ENCODE measurements at places on chromosomes 6 and 20. TPM values are rescaled to one million over a fixed set of nuclear protein-coding genes. Genes with fewer than 3 reads are reported as not detected.

- no peak for DNase-seq
These were observed 151.8 kb upstream of the MYLIP start for GRCh38 chr6:15977050-15977449.

GRCh38 chr6:129455126-129455769 lies 254.7 kb downstream of the ARHGAP18 start:
- no peak for DNase-seq

- DNase-seq, result no peak
These were observed 11.9 kb downstream of the PCMT1 start for GRCh38 chr6:149761438-149761837.

- DNase-seq, result peak; percentile 96
These were observed 43.1 kb upstream of the TNFAIP3 start for GRCh38 chr6:137823826-137824555.

- DNase-seq, result no peak
These were observed 57.9 kb downstream of the HIVEP1 start for GRCh38 chr6:12069891-12070529.

Gene SLC4A11
- total RNA-seq, result 0.31 TPM

- DNase-seq, result peak; percentile 55
These were observed at the start of gene PERP for GRCh38 chr6:138107078-138107751. TSS of gene PERP (minus strand) at chr6:138107419. CDS start at chr6:138107340, 79 bp downstream.

Gene CAP2
- total RNA-seq, result not detected

Gene MDFI
- not detected for total RNA-seq

- DNase-seq, result no peak
These were observed 61.3 kb upstream of the PMEPA1 start for GRCh38 chr20:57770852-57771720.

Gene DNAH8
- total RNA-seq, result not detected

GRCh38 chr6:20954315-20954714 lies 420.1 kb downstream of the CDKAL1 start:
- DNase-seq, result no peak

Gene CNBD2
- total RNA-seq, result 20.5 TPM

DNA sequence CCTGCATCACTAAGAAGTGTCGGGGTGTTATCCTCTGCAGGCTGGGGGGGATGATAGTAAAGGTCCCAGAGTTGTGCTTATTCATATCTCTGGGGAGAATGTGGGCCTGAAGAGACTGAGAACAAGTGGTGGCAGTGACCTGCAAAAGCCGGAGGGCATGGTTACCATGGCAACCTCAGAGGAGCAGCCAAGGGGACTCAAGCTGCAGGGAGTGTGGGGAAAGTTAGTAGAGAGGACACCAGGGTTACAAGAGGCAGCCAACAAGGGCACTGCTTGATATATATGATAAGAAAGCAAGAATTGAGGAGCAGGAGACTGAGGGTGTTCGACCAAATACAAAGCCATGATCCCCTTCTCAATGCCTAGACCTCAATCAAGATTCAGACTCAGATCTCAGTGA lies 46.1 kb downstream of the HLA-F start:
- no peak for DNase-seq

- no peak for DNase-seq
These were observed 195.3 kb downstream of the MOXD1 start for GRCh38 chr6:132205946-132206345.

Gene NNAT
- not detected for total RNA-seq

DNA sequence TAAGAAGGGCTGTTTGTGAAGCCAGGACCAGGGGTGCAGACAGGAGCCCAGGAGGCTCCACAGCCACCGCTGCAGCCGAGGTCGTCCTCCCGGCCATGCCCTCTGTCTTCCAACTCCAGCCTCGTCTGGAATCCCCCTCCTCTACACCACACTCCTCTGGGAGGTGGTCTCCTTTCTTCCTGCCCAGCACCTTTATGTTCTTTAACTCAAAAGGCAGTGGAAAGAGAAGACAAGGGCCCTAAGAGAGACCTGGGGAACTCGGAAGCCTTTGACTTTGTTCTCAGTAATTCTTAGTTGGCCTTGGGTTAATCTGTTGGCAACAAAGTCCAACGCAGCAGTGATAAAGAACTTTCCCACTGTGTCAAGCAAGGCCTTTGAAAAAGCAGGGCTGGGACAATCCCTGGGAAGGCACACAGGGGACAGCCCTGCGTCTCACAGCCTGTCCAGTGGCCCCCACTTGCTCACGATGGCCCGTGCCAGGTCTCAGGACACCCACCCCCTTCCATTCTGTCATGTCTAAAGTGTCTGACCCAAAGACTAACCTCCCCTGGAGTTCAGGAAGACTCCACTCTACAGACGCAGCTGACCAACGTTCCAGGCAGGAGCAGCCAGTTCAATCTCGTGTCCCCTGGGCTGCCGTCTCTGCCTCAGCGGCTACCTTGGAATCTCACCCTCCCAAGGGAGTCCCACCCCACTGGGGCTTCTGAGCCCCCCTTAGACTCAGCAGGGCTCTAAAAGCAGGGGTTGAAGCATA lies 42.8 kb upstream of the FAM50B start:
- DNase-seq, result no peak

Gene CUTA
- total RNA-seq, result 186 TPM

GRCh38 chr6:24968783-24969182 lies 33.0 kb upstream of the RIPOR2 start:
- peak; percentile 38 for DNase-seq

DNA sequence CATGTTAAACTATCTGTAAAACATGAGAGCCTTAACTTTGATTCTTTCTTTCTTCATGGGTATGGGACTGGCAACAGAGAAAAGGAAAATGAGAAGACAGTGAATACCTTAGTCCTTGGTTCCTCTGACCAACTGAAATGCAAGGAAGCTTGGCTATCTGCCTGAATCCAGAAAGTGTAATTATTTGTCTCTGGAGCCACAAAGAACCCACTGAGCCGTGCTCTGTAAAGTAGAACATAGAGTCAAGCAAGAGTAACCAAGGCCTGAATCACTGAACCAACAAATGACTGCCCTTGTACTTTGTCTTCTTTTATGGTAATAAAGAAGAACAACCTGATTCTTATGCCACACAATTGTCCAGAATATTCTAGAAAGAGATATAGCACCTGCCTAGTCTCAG lies 27.6 kb downstream of the PKHD1 start:
- no peak for DNase-seq

Gene FARS2
- 15.3 TPM for total RNA-seq

DNA sequence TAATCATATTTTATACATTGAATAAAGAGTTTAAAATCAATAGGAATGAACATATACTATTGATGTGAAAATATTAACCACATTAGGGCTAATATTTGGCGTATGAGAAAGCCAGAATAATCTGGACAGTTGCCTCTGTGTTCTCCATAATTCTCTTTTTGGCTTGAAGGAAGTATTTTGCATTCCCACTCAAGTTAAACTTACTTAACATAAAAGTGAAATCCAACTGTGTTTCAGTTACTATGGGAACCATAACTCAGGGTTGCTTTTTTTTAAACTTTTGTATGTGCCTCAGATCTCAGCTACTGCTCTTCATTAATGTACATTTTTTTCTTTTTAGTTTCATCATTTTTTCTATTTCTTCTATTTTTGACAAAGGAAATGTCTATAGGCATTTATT lies 479.8 kb downstream of the NKAIN2 start:
- DNase-seq, result no peak

DNA sequence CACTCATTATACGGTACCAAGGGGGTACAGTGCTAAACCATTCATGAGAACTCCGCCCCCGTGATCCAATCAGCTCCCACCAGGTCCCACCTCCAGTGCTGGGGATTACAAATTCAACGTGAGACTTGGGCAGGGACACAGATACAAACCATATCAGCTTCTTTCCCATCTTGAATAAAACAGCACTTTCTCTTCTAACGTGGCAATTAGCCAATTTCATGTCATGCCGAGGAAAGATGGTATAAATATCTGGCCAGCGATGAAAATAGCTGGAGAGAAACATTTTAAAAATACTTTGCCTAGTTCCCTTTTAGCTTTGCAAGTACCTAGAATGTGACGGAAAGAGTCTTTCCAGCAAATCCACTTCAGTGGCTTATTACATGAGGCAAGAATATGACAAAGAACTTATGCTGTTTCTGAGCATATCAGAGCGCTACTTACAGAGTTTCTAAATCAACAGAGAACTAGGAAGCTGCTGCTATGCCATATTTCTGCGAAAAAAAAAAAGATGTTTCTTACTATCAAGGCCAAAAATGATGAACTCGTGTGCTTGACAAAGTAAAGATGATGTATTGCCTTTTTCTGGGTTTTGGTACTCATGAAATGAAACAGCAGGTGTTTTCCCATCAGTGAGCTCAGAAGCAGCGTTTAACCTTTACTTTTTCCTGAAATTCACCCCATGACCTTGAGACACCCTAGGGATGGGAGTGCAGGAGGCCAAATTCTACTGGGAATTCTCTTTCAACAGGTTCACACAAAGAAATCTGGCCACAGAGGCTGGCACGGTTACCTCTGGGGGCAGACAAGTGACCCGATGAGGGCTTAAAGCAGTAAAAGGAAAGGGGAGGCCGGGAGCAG lies 37.9 kb downstream of the AGPAT4 start:
- no peak for DNase-seq

GRCh38 chr6:16999491-17000436 lies 102.1 kb upstream of the STMND1 start:
- DNase-seq, result no peak

Gene FAM162B
- not detected for total RNA-seq

DNA sequence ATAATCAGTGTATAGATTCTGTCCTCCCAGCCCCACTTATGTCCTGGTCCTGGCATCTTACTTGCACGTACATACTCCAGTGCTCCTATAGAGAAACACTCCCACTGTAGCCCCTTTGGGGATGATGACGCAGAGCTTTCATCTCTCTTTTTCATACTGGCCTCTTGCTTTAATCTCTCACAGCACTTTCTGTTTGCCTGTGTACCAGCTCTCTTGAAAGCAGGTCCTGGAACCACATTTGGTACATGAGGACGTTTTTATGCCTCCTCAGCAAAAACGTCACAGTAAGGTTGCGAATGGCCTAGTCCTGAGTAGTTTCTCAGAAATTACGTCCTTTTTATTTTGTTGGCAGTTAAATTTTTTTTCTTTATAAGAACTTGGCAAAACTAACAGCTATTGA lies 10.8 kb downstream of the L3MBTL3 start:
- no peak for DNase-seq

DNA sequence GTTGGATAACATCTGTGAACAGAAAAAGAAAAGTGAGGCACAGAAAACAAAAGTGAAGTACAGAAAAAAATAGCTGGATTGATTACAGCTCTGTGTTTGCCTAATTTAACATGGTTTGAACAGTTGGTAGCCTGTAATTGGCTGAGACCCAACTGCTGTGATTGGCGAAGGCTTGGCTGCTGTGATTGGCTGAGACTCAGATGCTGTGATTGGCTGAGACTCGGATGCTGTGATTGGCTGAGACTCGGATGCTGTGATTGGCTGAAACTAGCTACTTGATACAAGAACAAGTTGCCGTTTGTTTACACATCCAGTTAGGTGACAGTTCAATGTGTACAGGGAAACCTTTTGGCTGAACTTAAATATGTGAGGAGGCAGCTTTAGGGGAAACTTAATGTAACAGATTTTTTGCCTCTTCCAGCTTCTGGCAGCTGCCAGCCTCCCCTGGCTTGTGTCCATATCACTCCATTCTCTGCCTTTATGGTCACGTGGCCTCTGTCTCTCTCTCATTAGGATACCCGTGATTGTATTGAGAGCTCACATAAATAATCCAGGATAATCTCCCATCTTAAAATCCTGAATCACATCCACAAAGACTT lies 223.4 kb upstream of the FOXA2 start:
- DNase-seq, result no peak

Gene LY6G6F
- 1.4 TPM for total RNA-seq

DNA sequence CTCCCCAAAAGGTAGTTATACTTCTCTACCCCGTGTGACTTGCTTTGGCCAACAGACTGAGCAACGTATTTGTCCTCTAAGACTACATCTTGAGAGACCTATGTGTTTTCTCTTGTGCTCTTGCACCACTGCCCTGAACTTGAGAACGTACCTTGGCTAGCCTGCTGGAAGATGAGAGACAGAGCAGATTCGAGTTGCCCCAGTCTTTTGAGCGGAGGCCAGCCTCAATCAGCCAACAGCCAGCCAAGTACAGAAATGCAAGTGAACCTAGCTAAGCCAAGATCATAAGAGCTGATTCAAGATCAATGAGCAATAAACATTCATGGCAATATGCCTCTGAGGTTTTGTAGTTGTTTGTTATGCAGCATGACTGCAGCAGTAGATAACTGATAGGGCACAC lies 98.4 kb downstream of the PAK5 start:
- DNase-seq, result no peak

Gene STX16
- total RNA-seq, result 143 TPM

- no peak for DNase-seq
These were observed 22.1 kb upstream of the FKBP1A start for GRCh38 chr20:1414982-1415381.

- peak; percentile 11 for DNase-seq
These were observed 43.0 kb upstream of the CD83 start for GRCh38 chr6:14074476-14075094.

- DNase-seq, result no peak
These were observed 659.7 kb downstream of the KIF16B start for GRCh38 chr20:15913391-15914025.

DNA sequence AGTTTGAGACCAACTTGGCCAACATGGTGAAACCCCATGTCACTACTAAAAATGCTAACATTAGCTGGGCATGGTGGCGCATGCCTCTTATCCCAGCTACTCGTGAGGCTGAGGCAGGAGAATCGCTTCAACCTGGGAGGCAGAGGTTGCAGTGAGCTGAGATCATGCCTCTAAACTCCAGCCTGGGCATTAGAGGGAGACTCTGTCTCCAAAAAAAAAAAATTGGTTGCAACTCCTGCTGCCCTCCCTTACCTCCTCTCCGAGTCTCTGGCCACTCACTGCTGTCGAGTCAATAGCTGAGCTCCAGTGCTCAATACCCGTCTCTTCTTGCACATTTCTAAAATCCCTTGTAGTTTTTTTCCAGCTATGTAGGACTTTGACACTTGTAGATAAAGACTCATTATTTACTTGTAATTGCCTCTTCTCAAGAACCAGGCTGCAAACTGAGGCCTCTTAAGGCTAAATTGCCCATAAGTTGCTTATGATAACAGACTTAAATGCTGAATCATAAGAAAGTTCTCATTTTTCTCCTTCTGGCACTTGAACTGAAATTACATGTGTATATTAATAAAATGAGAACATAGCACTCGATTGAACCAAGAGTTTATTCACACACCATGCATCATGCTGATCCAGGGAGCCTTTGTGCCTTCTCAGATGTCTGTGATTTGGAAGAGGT lies 13.8 kb downstream of the HECA start:
- no peak for DNase-seq

GRCh38 chr6:149933036-149933435 lies 8.8 kb upstream of the ULBP2 start:
- DNase-seq, result no peak

Gene SEL1L2
- not detected for total RNA-seq

GRCh38 chr6:152749336-152749735 lies 1.3 kb upstream of the VIP start:
- no peak for DNase-seq

Gene LRRN4
- not detected for total RNA-seq

- no peak for DNase-seq
These were observed 48.7 kb upstream of the RPS6KA2 start for GRCh38 chr6:166675736-166676135.

Gene RNF144B
- total RNA-seq, result 5.2 TPM

Gene SRSF3
- 447 TPM for total RNA-seq

Gene ELOVL4
- total RNA-seq, result not detected

Gene MUC21
- not detected for total RNA-seq

Gene MLIP
- not detected for total RNA-seq

Gene STMND1
- total RNA-seq, result not detected

Gene HTR1E
- total RNA-seq, result not detected

- no peak for DNase-seq
These were observed 16.8 kb upstream of the DCDC2 start for GRCh38 chr6:24374612-24375011.

- no peak for DNase-seq
These were observed 16.6 kb upstream of the PLCB1 start for GRCh38 chr20:8115436-8115835.

Gene HLA-DMB
- total RNA-seq, result 23.0 TPM

Gene TTK
- 1.2 TPM for total RNA-seq
